H9 (cell line): ENCODE measurements at places on chromosomes 2 and 18.

GRCh38 chr18:65752625-65753325, 2.0 kb downstream of the CDH7 start:
- no peak for DNase-seq

DNA sequence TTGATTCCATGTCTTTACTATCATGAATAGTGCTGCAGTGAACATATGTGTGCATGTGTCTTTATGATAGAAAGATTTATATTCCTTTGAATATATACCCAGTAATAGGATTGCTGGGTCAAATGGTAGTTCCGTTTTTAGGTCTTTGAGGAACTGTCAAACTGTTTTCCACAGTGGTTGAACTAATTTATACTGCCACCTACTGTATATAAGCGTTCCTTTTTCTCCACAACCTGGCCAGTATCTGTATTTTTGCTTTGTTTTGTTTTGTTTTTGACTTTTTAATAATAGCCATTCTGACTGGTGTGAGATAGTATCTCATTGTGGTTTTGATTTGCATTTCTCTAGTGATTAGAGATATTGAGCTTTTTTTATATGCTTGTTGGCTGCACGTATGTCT, 641.6 kb downstream of the SUCLG1 start:
- DNase-seq = no peak

- DNase-seq = no peak
Measured at GRCh38 chr2:133718688-133719201, 150.5 kb upstream of the NCKAP5 start.

DNA sequence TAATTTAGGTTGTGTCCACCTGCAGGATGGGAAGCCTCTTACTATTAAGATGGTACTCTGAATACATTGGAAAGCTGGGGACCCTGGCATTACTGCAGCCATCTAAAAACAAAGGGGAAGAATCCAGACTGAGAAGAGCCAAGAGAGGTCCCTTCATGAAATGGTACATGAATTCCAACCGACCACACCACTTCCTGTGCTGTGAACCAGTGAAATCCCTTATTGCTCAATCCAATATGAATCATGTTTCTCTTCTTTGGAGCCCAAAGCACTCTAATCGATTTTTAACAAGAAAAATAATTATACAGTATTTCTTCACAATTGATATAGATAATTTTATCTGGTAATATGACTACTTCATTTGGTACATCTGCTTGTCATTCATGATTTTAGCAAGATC, 479.7 kb upstream of the RAB6C start:
- DNase-seq = no peak

DNA sequence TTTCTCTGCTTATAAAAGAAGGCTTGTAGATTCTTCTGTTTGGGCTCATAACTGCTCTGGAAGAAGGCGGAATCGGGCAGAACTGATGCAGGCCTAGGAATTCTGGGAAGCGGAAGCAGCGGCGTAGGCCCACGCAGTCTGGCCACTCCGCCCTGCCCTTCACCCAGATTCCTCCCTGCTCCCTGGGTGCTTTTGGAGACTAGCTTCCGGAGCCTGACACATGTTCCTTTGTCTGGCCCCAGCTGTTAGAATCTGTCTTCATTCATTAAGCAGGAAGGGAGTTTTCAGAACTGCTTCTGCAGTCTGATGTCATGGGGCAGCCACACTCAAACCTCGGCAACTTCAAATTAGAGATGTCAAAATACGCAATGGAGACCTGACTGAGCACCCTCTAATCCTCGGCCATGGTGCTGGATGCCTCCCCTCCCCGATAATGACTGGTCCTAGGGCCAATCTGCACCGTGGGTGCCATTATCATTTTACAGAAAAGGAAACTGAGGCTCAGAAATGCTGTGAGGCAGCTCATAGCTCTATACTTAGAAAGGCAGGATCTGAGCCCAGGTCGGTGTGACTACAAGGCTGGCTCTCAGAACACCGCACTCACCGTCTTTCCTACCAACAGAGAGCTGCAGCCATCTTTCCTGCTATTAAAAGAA, 275.7 kb downstream of the MYCN start:
- DNase-seq = no peak

DNA sequence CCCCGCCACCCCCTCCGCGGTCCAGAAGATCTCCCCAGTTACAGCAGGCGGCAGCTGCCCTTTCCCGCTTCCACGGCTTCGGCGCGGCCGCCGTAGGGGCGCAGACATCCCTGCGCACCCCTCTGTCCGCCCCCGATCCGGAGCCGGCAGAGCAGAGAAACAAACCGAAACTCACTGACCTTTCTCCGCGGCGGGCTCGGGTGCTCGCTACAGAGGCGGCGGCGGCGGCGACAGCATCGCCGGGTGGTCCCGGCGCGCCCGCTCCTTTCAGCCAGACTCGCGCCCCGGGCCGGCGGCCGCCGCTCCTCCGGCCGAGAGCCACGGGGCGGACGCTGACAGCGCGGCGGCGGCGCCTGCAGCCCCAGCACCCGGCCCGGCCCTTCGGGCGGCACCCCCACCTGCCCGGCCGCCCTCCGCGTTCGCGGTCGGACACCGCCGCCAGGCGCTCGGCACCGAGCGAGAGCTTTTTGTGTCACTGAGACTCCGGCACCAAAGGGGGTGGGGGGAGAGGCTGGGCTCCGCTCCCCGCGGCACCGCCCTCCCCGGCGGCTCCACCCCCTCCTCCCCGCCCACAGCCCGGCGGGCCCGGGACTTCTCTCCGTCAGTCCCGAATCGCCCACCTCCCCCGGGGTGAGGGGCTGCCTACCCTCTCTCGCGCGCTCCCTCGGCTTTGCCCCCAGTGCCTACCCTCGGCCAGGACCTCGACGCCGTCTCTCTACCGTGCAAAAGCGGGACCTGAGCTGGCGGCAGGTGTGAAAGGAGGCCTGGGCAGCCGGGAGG, 1.4 kb upstream of the RNF152 start:
- peak; percentile 82 for DNase-seq

- DNase-seq = no peak
Measured at GRCh38 chr18:28091197-28091596, 85.7 kb downstream of the CDH2 start.

DNA sequence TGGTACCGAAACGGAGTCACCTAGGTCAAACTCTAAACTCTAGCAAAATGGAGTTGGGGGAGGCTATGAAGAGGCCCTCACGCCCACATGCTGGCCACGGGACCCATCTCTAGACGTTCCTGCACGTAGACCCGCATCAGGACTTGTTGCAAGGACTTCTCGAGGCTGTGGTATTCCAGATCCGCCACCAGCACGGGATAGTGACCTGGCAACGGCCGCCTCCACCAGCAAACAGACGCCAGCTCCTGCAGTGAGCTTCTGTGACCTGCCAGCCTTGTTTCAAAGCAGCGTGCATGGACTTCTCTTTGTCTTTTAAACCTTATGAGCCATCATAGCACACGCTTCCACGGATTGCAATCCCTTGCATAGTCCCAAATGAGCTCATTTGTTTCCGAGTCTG, 40.3 kb upstream of the RALBP1 start:
- no peak for DNase-seq

- no peak for DNase-seq
Measured at GRCh38 chr2:157898591-157898996, 22.5 kb upstream of the ACVR1 start.

DNA sequence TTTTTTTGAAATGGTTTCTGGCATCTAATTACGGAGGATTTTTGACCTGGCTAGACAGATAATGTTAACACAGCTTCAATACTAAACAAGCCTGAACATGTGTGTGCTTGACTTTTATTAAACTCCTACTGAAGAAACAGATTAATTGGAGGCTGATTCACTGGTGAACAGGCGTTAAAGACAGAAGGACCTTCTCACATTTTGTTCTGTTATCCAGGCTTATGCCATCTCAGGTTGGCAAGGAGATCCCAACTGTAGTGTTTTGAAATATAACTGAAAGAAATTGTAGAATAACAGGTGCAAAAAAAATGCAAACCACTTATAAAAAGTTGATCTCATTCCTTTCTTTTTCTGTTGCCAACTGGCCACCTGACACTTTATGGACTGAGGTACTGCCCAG, 269.6 kb downstream of the ARHGAP15 start:
- no peak for DNase-seq

GRCh38 chr2:41657226-41657625, 390.6 kb upstream of the PKDCC start:
- no peak for DNase-seq

GRCh38 chr18:21267400-21267799, 25.4 kb downstream of the GREB1L start:
- DNase-seq = no peak

- no peak for DNase-seq
Measured at GRCh38 chr2:51120754-51121280, 88.9 kb upstream of the NRXN1 start.

GRCh38 chr2:86038291-86039081, 67.2 kb downstream of the POLR1A start:
- DNase-seq = no peak

DNA sequence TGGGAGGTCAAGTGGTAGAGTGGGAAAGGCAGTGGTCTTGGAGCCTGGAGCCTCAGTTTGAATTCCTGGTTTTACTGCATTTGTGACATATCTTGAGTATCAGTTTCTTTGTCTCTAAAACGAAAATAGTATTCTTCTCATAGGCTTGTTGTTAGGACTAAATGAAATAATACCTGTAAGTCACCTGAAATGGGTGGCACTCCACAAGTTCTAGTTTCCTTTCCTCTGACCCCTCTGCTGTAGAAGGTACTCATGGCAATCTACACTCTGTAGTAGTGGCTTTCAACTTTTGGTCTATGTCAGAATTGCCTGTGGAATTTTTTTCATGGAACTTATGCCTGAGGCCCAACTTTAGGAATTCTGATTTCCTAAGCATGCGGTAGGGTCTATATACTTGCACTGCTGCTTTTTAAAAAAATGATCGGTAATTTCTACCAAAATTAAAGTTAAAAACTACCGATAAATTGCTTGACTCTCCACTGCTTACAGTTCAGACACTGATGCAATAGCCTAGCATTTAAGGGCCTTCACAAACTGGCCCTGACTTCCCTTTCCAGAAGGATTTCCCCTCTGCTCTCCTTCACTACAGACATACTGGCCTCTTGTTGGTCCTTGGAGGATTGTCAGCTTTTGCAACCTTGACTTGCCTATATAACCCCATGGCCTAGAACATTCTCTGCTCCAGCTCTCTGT, 47.2 kb downstream of the PLEK start:
- DNase-seq = no peak

DNA sequence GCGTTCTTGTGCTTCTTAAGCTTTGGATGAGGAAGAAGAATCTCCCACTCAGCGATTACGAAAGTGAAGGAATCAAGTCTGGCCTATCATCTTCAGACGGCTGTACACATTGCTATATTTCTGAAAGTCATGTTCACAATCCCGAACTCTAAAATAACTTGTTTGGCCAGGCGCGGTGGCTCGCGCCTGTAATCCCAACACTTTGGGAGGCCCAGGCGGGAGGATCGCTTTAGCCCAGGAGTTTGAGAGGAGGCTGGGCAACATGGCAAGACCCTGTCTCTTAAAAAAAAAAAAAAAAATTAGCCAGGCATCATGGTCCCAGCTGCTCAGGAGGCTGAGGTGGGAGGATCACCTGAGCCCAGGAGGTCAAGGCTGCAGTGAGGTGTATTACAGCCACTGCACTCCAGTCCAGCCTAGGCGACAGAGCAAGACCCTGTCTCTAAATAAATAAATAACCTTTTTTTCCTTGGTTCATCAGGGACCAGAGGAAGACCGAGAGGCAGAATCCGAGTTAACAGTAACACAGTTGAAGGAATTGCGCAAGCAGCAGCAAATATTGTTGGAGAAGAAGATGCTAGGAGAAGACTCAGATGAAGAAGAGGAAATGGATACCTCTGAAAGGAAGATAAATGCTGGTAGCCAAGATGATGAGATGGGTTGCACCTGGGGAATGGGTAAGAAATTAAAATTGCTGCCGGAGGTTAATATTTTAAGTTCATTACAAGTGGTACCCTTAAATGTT, 1.1 kb downstream of the SLC4A1AP start:
- DNase-seq = no peak

GRCh38 chr2:161983331-161983651, 90.7 kb downstream of the DPP4 start:
- no peak for DNase-seq

- no peak for DNase-seq
Measured at GRCh38 chr2:69680001-69680675, 36.6 kb upstream of the AAK1 start.

DNA sequence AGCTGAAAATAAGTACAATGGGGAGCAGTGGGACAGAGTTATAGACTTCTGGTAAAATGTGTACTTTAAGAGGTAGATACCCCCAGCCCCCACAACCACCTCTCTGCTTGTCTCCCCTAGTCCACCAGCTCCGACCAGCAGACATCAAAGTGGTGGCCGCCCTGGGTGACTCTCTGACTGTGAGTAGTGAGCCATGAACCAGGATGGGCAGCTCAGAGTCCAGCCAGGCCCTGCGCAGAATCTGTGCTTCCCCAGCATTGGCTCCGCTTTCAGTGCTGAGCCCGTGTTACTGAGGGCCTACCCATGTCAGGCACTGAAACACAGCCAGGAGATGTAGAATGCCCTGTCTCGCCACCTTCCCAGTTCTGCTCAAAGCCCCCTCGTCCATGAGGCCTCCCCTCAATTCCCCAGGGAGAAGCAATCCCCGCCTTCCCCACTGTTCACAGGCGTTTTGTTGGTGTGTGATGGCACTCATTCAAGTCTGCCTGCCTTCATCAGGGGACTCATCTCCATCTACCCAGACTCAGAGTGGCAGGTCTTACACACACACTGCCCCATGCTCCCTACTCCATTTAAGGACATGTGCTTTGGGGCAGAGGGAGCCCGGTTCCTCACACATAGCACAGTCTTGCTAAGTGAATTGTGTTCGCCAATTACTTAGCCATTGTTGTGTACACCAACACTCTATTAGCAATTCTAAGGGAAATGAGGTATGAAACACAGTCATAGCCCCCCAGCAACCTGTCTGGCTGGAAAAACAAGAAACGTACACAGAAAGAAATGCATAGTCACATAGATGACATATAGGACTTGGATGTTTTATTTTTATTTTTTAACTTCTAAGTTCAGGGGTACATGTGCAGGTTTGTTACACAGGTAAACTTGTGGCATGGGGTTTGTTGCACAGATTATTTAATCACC, 122.6 kb downstream of the PLB1 start:
- no peak for DNase-seq

DNA sequence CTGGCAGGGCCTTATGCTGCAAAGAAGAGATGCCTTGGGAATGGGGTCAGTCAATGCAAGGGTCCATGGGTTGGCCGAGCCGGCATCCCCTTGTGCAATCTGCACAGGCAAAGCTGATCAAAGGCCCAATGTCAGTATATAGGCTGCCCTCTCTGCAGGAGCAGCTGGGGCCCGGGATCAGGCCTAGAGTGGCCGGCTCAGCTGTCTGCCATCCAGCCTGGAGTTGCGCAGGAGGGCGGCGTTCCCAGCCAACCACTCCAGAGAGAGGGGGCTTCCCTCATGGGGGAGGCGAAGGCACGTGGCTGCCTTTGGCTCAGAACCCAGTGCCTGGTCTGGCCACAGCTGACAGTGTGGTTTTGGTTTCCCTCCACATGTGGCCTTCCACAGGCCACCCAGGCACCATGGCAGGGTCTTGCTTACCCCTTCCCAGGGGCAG, 3.9 kb downstream of the INPP5D start:
- DNase-seq = no peak
